Central memory CD4-positive, alpha-beta T cell (primary cell): ENCODE measurements at places on chromosomes 5 and 9.

DNA sequence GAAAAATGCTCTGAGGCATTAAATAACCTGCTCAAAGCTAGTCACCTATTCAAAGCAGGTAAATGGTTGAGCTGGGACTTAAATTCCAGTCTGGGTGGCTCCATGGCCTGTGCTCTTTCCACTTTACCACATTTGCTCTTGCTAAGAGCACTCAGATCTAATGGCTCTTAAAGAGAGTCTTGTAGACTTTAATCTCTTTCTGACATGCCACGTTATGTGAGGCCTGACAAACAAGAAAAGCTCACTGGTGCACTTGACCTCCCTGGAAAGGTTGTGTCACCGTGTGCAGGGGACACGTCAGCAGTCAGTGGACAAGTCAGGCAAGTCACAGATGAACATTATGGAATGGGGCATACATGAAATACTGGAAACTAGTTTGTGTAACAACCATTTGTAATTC lies 129.9 kb upstream of the RPS23 start:
- no peak for DNase-seq

- no peak for DNase-seq
Observed at GRCh38 chr5:6675784-6676491, 37.3 kb upstream of the TENT4A start.

DNA sequence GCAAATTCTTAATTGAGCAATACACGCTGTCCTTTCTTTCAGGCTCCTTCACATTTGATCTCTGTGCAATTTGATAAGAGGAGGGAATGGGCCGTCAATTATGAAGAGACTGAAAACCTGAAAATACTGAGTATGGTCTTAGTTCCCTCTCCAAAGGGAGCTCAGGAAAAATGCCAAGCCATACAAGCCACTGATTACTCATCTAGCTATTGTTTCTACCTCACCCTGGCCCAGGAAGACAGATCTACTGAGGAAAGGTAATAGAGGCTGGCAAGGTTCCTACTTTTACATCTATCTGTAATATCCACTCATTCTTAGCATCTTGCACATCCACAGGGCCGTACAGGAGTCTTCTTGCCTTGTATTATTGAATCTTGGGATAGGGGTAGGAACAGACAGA lies 23.7 kb upstream of the TNC start:
- no peak for DNase-seq

- no peak for DNase-seq
Observed at GRCh38 chr5:176646707-176647029, 616 bp upstream of the TSPAN17 start.

DNA sequence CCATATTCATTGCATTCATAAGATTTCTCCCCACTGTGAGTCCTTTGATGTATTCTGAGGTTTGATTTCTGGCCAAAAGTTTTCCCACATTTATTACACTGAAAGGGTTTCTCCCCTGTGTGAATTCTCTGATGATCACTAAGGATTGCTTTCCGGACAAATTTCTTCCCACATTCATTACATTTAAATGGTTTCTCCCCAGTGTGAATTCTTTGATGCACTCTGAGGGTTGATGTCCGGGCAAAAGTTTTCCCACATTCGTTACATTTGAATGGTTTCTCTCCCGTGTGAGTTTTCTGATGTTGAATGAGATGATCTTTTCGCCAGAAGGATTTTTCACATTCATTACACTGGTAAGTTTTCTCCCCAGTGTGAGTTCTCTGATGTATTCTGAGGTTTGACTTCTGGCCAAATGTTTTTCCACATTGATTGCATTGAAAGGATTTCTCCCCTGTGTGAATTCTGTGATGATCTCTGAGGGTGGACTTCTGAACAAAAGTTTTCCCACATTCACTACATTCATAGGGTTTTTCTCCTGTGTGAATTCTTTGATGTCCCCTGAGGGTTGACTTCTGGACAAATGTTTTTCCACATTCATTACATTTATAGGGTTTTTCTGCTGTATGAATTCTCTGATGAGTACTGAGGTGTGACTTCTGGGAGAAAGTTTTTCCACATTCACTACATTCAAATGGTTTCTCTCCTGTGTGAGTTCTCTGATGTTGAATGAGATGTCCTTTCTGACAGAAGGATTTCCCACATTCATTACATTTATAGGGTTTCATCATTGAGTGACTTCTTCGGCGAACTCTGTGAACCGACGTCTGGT lies 18.8 kb downstream of the ZNF510 start:
- DNase-seq, result no peak

- peak; percentile 54 for DNase-seq
Observed at GRCh38 chr5:137695651-137696428, 40.0 kb downstream of the KLHL3 start.

DNA sequence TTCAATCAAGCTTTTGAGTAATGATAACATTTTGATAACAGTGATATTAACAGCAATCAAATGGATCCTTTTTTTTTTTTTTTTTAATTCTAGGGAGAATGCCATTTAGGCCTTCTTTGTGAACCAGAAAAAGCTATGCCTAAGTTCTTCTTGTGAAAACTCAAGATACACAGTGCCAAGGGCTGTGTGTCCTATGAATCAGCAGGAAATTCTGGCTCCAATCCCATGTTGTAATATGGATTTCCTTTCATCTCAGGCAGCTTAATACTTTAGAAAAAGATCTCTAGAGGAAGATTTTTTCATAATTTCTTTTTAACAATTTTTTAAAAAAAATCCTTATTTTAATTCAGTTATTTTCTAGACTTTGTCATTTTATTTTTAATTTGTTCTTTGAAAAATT lies 96.1 kb downstream of the NUDT12 start:
- no peak for DNase-seq

- no peak for DNase-seq
Observed at GRCh38 chr5:44622331-44622730, 186.4 kb upstream of the MRPS30 start.

GRCh38 chr5:109701252-109701651 lies 11.5 kb downstream of the MAN2A1 start:
- no peak for DNase-seq

- DNase-seq, result no peak
Observed at GRCh38 chr5:17114233-17114632, 103.2 kb upstream of the BASP1 start.

GRCh38 chr9:27126670-27127069 lies 17.6 kb downstream of the TEK start:
- no peak for DNase-seq

- no peak for DNase-seq
Observed at GRCh38 chr5:131277875-131278740, 14.3 kb downstream of the CDC42SE2 start.

- DNase-seq, result no peak
Observed at GRCh38 chr5:366541-367357, 45.2 kb downstream of the AHRR start.

DNA sequence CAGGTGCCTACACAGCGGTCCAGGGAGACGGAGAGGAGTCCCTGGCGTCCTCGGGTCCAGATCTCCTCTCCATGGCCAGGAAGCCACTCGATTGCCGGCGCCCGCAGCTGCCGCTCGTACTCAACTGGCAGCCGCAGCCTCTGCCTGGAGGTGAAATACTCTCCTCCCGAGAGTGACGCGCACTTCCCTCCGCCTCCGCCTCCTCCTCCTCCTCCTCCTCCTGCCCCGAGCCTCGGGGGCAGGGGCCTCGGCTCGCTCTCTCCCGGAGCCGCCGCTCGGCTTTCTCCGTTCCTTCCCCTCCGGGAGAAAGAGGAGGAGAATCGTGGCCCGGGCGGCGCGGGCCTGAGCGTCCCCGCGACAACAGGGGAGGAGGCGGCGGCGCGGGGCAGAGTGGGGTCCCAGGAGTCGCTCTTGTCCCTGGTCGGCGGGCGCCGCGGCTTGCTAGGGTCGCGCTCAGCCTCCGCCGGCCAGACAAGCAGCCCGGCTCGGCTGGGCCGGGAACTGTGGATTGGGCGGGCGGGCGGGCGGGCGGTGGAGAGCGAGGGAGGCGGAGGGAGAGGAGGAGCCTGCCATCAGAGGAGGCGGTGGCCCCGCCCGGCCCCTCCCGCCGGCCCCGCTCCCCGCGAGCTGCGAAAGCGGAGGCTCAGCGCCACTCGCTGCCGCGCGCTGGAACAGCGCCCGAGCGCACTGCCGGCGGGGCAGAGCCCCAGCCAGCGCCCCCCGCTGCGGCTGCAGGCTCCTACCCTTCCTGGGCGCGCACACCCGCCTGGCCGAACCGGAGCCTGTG lies at the start of gene CEMIP2:
Gene CEMIP2, minus strand, starts transcription at position 126 of the 787 bp plus-strand sequence. CDS start 18,140 bp downstream, outside the sequence.
- peak; percentile 87 for DNase-seq

DNA sequence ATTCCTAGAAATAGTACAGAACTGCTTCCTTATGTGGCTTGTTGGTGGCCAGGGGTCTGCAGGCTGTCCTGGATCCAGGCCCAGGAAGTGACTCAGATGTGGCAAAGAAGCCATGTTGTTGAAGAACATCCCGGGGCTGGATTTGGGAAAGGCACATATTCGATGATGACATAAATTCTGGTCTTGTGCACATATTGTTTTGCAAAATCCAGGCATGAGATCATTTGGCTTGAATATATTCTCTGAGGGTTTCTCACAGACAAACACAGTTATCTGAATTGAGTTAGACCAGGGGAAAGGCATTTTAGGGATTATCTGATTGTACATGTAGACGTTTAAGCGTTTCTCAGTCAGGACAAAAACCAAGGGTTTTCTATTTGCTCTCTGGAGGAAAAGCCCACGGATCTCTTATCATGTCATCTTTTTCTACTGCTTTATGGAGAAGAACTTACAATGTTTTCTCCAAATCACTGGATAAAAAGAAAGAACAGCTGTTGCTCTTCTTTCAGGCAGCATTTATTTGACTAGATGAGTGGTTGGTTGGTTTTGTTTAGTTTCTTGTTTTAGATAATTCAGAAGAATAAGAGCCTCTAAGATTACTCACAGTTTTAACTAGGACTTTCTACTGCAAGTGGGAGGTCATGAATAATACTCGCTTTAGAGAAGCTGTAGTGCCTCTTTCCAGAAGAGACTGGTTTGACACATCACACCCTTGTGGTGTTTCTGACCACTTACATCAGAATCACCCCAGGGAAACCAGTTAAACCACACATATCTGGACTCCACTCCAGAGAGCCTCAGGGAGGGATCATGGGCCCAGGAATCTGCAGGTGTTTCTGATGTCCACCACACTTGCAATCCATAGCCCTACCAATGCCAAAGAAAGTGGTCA lies 29.5 kb upstream of the LHFPL2 start:
- no peak for DNase-seq

DNA sequence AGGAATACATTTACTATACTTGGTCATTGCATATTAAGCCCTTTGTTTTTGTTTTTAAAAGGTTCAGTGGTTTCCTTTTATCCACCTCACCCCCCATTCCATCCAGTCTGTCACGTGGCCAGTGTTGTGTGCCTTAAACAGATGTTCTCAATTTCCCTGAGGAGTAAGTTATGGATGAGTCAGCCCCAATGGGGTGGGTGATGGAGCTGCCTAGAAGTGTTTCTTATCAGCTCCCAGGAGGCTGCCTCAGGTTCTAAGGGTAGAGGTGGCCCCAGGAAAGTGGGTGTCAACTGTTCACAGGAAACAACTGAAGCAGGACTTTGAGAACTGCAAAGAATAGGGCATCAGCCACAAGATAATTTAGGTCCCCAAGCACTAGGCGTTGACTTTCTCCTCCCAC lies 41.1 kb downstream of the ACTBL2 start:
- DNase-seq, result no peak

GRCh38 chr5:36685631-36686288 lies 79.4 kb downstream of the SLC1A3 start:
- no peak for DNase-seq

DNA sequence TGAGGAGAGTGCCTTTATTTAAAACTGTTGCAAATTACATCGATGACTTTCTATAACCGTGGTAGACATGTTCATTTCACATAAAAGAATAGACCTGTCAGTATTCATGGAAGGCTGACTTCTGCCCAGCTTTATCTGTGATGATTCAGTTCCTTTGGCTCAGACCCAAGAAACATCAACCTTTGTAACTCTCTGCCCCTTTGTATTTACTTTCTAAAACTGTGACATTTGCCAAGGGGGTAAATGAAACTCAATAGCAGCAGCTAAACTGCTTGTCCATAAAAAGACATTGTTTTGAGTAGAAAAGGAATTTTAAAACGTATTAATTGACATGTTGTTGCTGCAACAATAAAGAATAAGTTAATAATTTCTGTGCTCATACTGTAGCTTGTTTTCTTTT lies 137.8 kb upstream of the ANKH start:
- DNase-seq, result no peak

- no peak for DNase-seq
Observed at GRCh38 chr9:137167277-137167746, 2.5 kb downstream of the LRRC26 start.

- no peak for DNase-seq
Observed at GRCh38 chr5:44869928-44870327, 61.2 kb downstream of the MRPS30 start.

- DNase-seq, result no peak
Observed at GRCh38 chr5:29001666-29002065, 1963.3 kb upstream of the CDH9 start.

DNA sequence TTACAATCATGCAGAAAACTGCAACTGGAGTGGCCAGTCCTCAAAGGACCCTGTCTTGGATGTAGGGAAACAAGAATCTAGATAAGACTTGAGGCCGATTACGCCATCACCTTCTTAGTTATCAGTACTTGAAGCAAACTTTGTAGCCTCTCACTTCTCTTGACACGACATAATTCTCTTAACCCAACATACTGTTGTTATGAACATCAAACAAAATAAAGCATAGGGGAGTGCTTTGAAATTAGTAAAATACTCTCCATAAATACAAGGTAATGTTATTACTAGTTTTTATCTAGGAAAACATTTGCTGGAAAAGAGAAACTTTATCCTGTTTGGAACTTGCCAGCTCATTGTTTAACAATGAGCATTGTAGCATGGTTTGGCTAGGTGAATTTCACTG lies 574.9 kb upstream of the DMAC1 start:
- DNase-seq, result no peak

GRCh38 chr5:95725937-95726810 lies 5.0 kb upstream of the RHOBTB3 start:
- no peak for DNase-seq

DNA sequence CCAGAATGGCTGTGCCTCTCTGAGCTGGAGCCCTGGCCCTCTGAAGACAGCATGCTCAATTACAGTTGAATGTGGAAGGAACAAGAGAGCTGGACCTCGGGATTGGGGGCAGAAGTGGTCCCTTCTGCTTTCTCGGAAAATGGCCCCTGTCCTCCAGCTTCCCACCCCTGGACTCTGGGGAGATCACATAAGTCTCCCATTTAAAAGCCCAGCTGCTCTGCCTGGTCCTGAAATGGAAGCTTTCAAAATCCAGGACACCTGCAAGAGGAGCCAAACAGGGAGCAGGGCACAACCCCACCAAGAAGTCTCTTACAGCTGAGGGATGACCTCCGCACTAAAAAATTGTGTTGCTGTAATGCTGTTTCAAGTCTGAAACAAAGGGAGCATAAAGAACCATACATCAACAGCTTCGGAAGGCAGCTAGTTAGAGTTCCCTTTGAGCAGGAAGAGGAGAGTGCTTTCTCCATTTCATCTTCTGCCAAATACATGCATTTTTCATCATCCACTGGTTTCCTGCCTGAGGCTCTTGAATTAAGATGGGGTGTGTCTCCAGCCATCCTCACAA lies 48.2 kb downstream of the TGFBI start:
- no peak for DNase-seq

DNA sequence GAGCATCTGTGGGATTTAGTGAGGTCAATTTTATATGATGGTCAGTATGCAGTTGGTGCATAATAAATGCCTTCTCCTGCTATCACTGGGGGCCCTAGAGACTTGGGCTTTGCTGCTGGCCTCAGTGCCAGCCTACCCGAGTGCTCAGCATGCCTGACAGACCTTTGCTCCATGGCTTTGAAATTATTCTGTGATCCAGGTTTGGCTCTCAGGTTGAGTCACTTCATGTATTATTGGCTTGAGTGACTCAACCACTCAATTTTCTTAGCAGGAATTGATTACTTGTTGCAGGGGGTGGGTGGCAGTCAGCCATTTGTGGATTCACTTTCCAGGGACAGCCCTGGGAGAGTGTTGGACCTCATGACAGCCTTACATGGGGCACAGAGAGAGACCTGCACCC lies 13.5 kb downstream of the SLC25A48 start:
- DNase-seq, result no peak
